ENCODE measurements at places on chromosomes 5 and 9.

GRCh38 chr5:171157775-171158174, 151.3 kb upstream of the TLX3 start:
- no peaks in the 10 kb centered on the region for H3K36me3 ChIP-seq
- no peak overlapping the region for H3K4me3 ChIP-seq
- no peak for DNase-seq
- H3K27me3 ChIP-seq: no peaks in the 10 kb centered on the region
- H3K4me1 ChIP-seq: peaks cover 3% of the 10 kb centered on the region

DNA sequence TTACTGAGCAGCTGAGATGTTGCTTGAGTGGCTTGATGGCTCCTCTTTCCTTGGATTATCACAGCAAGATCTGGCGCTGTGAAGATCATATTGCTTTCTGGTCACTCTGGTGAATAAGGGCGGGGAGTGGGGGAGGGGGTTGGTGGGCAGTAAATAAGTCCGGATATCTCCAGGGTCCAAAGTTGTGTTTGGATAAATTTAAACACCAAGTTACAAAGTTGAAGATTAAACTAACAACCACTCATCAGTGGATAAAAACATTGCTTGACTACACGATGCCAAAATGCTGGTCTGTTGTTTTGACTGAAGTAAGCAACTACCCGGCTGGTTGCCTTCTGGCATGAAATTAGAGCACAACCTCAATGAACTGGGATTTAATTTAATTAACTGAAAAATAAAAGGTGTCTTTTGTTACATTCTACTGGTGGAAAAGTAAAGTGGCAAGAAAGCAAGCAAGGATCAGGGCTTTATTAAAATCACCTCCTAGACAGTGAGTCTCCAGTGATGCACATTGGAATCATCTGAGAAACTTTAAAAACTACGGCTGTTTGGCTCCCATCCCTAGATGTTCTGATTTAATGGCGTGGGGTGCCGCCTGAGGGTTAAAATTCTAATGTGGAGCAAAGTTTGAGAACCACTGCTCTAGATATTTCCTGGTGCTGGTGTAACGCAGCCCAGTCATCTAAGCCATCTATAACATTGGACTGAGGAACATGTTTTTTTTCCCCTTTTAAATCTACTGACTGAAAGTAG, 86.7 kb upstream of the AGXT2 start:
- no peak overlapping the region for H3K4me3 ChIP-seq
- no peak overlapping the region for H3K27ac ChIP-seq
- no peaks in the 10 kb centered on the region for H3K27me3 ChIP-seq
- no peaks in the 10 kb centered on the region for H3K36me3 ChIP-seq
- DNase-seq: no peak

- no peak overlapping the region for H3K4me3 ChIP-seq
- H3K4me1 ChIP-seq: peaks cover 13% of the 10 kb centered on the region
- no peaks in the 10 kb centered on the region for H3K36me3 ChIP-seq
- DNase-seq: no peak
- H3K27me3 ChIP-seq: no peaks in the 10 kb centered on the region
- H3K27ac ChIP-seq: no peak overlapping the region
Measured at GRCh38 chr9:16221366-16221765, 649.1 kb downstream of the BNC2 start.

- DNase-seq: no peak
- H3K4me1 ChIP-seq: no peaks in the 10 kb centered on the region
- H3K27me3 ChIP-seq: no peaks in the 10 kb centered on the region
- H3K36me3 ChIP-seq: no peaks in the 10 kb centered on the region
- H3K27ac ChIP-seq: no peak overlapping the region
- no peak overlapping the region for H3K4me3 ChIP-seq
Measured at GRCh38 chr5:160339406-160340130, 27.2 kb upstream of the CCNJL start.

DNA sequence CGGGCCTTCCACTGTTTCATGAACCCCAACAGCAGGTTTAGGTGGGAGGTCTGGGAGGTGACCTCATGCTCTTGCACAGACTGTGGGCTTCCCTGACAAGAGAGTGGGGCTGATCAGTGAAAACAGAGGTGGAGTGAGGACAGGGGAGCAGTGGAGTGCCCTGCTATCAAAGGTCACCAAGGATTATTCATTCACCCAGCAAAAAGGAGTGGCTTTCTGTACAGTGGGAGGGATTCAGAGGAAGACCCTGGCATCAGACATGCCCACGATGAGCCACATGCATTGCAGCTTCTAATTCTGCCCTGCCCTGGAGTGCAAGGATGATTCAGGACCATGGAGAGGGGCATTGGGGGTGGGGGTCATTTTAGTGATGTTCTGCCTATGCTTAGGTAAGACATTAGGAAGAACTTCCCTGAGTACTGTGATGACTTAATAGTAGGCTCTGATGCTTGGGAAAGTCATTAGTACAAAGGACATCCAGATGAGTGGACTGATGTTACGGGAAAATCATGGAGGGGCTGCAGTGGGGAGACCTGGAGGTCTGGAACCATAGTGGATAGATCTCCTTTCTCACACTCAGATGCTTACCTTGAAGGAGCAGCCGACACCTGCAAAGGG, 12.8 kb downstream of the TRAF1 start:
- DNase-seq: peak; percentile 77
- H3K27ac ChIP-seq: no peak overlapping the region
- H3K36me3 ChIP-seq: no peaks in the 10 kb centered on the region
- no peak overlapping the region for H3K4me3 ChIP-seq

- no peaks in the 10 kb centered on the region for H3K27me3 ChIP-seq
- no peak overlapping the region for H3K4me3 ChIP-seq
- H3K36me3 ChIP-seq: no peaks in the 10 kb centered on the region
Measured at GRCh38 chr9:3495855-3496254, 29.9 kb downstream of the RFX3 start.

Measured in H1 (cell line).